ENCODE measurements at places on chromosomes 1 and 21.

DNA sequence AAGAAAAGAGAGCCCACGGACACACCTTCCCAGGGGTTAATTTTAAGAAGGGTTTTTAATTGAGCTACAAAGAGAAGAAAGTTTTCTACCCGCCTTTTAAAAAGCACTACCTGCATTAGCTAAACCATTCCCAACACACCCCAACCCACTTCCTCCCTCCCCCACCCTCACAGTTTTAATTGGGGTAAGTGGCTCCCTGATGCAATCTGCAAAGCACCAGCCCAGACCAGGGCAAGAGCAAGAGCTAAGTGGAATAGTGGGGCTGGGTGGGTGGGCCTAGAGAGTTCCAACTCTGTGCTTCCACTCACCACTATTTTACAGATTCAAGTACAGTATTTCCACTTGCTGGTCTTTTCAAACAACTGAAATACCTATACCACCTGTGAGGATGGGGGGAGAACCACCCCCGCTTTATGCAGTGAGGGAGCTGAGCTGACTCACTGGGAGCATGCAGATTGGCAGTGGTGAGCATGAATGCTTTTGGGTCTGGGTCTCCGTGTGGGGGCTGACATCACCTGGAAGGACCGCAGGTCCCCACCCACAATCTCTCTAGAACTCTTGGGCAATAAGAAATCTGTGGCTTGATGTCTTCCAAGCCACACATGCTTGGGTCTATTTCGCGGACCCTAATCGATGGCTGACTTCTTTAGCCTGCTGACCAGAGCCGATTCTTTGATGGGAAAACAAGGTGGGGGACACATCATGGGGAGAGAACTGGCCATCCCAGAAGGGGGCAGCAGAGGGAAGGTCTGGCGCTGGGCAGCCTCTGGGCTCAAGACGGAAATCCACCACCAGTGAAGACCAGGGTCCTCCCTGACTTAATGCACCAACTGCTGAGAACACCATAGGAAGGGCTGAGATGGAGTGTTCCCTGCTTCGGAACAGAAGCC, 95.5 kb downstream of the SSBP3 start:
- no peak for DNase-seq

- DNase-seq: no peak
Measured at GRCh38 chr21:44571296-44571695, 2.2 kb upstream of the KRTAP10-4 start.

DNA sequence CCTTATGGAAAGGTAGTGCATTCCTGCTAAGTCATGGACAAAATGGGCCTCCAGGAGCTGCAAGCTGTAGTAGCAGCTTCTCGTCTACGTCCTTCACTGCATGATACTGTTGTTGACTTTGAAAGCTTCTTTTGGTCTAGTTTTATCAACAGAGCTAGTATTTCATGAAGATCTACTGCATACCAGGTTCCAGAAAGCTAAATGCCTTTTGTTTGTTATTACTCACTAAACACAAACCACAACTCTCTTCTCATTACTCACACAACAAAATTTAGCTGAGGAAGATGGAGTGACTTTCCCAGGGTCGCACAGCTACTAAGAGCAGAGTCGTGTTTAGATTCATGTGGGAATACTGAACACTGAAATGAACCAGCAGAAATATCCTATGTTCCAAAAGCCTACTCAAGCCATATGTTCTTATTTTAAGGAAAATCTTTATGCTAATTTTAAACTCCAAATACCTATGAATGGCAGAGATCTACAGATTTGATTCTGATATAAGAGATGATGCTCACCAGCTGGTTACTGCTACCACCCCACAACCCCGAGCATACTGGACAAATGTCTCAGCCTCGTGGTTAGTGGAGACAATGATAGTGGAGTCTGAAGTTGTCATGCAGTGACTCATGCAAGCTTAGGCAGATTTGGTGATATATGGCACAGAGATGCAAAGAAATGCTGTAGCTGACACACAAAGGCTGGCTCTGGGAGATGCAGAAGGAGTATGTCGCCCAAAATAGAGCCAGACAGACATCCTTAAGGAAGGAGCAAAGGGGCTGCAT, 20.6 kb downstream of the PGBD2 start:
- DNase-seq: no peak

GRCh38 chr1:182181167-182181572, 119.7 kb upstream of the ZNF648 start:
- no peak for DNase-seq

- no peak for DNase-seq
Measured at GRCh38 chr1:206829282-206829681, 36.1 kb upstream of the IL20 start.

DNA sequence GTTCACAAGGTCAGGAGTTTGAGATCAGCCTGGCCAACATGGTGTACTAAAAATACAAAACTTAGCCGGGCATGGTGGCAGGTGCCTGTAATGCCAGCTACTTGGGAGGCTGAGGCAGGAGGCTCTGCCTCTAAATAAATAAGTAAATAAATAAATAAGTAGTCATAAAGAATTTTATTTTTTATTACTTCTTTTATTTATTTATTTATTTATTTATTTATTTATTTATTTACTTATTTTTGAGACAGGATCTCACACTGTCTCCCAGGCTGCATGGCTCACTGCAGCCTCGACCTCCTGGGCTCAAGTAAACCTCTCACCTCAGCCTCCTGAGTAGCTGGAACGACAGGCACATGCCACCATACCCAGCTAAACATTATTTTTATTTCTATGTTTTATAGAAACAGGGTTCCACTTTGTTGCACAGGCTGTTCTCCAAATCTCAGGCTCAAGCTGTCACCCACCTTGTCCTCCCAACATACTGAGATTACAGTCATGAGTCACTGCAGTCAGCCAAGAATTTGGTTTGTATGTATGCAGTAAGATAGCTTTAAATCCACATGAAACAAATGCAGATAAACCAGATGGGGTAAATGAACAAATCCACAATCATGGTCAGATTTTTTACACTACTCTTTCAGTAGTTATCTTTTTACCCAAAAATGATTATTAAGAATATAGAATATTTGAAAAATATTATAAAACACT, 523.3 kb upstream of the RGS18 start:
- no peak for DNase-seq

GRCh38 chr1:90710579-90711536, 6.2 kb downstream of the BARHL2 start:
- DNase-seq: no peak

DNA sequence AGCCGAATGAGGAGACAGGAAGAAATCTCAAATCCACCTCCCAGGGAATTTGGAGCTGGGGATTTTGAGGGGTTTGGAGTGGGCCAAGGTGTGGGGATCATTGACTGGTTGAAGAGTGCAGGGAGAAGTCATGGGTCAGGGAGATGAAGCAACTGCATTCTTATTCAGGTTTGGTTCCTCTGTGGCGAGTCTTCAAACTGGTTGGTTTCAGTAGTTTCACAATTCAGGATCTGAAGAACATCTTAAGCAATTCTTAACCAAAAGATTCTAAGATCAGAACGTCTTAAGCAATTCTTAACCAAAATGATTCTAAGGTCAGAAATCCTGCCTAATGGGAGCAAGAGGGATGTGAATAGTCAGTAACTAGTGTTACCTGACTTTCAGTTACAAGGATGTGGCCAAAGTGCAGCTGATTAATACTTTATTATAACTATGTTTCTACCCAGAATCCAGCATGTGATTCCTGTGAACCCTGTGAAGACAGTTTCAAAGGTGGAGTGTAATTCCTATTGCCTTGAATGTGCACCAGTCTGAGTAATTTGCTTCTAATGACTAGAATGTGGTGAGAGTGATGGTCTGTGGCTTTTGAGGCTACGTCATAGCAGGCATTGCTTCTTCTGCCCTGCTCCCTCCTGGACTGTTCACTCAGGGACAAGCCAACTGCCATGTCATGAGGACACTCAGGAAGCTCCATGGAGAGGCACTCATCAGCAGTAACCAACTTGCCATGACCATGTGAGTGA, 61.2 kb downstream of the OLFML3 start:
- DNase-seq: no peak

DNA sequence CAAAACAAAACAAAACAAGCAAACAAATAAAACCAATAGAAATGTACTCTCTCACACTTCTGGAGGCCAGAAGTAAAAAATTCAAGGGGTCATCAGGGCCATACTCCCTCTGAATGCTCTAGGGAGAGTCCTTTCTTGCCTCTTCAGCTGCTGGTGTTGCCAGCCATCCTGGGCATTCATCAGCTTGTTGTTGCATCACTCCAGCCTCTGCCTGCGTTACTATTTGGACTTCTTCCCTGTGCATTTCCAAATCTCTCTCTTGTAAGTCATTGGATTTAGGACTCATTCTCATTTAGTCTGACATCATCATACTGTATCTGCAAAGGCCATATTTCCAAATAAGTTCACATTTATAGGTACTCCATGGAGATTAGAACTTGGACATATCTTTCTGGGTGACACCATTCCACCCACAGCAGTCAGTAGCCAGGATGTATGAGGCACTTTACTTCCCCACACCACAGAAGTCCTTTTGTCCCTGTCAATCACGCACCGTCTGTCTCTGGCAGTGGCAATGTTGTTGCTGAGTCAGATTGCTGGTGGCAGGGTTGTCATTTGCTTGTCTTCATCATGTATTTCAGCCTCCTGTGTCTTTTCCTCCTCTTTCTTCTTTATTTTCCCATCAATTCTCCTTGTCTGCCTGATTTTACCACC, 151.0 kb upstream of the KCNJ6 start:
- DNase-seq: no peak

- DNase-seq: no peak
Measured at GRCh38 chr1:219710529-219711194, 97.8 kb upstream of the ZC3H11B start.

All from dorsolateral prefrontal cortex (tissue), 122 donors.